CD4-positive, alpha-beta T cell (primary cell): ENCODE measurements at places on chromosomes 7 and 10. TPM values are rescaled to one million over a fixed set of nuclear protein-coding genes. Genes with fewer than 3 reads are reported as not detected.

- DNase-seq: no peak
Measured at GRCh38 chr7:120842121-120842621, 15.8 kb downstream of the TSPAN12 start.

DNA sequence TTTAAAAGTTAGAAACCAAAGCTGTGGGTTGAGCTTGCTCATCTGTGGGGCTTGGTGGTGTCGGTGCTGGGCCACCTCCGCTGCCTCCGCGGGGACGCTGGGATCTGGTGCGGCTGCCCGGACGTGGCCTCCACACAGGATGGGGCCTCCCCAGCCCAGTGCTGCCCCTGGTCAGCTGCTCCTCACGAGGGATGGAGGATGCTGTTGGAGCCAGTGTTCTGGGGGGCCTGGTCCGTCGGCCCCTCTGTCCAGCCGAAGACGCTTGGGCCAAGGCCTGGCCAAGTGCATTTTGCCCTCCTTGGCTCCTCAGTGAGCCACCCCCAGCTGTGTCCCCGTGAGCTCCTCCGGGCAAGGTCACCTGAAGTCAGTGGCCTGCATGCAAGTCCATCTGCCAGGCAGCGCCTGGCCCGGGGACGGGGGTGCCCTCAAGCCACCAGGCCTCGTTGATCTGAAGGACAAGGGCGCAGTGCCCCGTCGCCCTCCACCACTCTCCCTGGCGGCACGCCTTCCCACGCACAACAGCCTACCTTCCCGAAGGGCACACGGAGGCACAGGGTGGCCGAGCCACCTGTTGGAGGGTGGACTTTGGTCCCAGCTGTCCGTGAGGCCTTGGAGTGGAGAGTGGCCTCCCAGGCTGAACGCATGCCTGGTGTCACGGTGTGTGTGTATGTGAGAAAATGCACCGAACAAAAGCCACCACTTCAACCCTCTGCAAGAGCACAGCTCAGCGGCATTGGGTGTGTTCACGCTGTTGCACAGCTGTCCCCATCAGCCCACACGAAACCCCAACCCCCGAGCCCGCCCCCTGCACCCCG lies 27.3 kb downstream of the KNDC1 start:
- DNase-seq: no peak

DNA sequence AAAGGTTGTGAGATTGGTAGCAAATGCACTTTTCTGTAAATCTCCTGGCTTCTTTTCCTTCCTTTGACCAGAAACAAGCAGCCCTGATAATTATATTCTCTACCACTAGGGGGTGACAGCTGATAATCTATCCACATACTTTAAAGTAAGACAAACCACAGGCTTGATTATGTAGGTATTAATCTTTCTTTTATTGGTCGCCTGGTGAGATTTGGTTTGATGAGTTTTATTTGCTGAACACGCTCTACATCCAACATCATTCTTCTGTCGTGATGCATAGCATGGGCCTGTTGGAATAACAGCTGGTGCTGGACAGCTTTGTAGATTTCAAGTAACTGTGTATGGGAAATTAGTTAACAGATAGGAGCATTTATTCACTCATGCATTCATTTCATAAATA lies 63.5 kb downstream of the ZNF365 start:
- peak; percentile 9 for DNase-seq

DNA sequence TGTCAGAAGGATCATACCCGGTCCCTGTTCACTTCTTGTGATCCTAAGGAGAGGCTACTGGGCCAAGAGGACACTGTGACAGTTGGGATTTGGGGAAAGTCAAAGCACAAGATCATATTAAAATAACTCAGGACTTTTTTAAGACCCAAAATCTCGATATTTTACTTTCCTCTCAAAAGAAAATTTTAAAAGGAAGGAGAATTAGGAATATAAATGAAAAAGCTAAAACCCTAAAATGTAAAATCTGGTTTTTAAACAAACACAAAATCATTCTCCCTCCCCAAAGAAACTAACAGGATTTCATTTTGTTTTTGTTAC lies 36.4 kb downstream of the ALOX5 start:
- DNase-seq: no peak

GRCh38 chr10:88107296-88108097 lies 244.1 kb downstream of the PTEN start:
- no peak for DNase-seq

The KAZALD1 gene
- not detected for total RNA-seq

The CALHM1 gene
- not detected for total RNA-seq

GRCh38 chr10:96833220-96834001 lies 1.3 kb downstream of the LCOR start:
- no peak for DNase-seq

DNA sequence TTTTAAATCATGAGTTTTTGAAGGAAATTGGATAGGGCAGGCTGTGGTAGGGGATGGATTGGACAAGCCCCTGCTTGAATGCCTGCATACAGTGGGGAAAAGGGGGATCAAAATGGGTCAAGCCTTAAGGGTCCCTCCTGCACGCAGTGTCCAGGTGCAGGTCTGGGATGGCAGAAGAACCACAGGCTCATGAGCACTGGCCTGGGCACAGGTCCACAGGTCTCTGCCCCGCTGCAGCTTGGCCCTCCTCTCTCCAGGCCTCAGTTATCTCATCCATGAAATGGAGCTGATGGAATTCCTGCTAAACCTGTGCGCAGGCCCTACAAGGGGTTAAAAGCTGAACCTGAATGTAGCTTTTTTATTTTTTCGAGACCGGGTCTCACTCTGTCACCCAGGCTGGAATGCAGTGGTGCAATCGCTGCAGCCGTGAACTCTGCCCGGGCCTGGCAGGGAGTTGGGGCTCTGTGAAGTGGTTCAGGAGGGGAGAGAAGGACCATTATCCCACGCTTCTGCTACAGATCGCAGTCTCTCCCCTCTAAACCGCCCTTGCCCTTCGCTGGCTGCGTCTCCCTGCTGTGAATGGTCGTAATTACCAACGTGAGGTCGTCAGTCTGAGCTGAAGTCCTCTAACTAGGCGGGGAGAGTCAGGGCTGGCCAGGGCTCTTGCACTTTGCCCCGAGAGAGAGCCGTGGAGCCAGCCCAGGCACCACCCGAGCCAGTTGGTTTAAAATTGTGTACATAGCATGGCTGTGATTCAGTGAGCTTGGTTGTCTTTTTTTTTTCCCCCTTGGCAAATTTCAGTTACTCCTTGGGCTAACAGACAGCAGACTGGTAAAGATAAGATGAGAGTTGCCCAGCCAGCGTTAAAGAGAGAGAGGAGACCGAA lies 77.5 kb upstream of the GTF2I start:
- DNase-seq: no peak

DNA sequence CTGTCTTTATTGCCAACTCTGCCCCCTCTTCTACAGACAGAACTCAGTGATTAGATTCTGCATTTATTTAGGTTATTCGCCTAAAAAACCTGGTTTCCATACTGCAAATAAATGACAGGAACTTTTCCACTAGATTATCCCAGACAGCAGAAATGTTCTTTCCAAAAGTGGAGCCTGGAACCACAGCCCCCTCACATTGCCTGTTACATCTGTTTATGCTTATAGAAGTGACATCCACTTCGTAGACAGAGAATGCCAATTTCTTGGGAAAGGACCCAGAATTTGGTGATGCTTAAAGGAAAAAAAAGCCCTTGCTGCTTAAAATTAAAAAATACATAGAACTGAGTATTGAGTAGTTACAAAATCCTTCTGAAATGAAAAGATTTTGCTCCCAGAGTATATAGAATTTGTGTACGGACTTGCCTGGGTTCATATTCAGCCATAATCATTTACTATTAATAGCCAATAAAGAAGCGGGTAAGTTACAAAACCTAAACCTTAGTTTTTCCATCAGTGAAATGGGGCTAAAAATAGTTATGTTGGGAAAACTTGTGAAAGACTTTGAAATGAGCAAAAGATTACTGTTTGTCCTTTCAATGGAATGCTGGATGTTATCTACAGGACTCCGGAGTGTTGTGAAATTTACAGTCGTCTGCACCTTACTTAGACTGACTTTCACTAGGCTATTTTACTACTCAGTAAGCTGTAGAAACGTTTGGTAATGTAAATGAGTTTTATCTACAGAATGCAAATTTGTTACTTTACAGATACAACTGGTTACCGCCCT lies 1.1 kb upstream of the PPP1R9A start:
- no peak for DNase-seq

DNA sequence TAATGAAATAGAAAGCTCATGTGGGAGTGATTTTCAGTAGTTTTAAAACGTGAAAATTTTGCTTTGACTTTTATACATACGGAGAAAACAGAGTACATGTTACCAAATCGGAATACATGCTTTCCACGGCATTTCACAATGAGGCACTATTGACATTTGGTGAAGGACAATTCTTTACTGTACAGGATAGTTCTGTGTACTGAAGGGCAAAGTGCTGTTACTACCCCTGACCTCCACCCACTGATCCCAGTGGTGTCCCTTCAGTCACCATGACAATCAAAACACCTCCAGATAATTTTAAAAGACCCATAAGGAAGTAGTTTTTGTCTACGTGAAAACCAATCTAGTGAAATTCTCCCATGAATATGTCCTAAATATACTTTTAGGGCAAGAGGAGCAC lies 33.1 kb upstream of the ANK3 start:
- no peak for DNase-seq

- DNase-seq: no peak
Measured at GRCh38 chr10:33102071-33102470, 144.0 kb upstream of the ITGB1 start.

- DNase-seq: no peak
Measured at GRCh38 chr10:62017491-62017870, 116.0 kb downstream of the ARID5B start.

The SCART1 gene
- 5.2 TPM for total RNA-seq

- no peak for DNase-seq
Measured at GRCh38 chr10:66058594-66058993, 867.2 kb upstream of the LRRTM3 start.

DNA sequence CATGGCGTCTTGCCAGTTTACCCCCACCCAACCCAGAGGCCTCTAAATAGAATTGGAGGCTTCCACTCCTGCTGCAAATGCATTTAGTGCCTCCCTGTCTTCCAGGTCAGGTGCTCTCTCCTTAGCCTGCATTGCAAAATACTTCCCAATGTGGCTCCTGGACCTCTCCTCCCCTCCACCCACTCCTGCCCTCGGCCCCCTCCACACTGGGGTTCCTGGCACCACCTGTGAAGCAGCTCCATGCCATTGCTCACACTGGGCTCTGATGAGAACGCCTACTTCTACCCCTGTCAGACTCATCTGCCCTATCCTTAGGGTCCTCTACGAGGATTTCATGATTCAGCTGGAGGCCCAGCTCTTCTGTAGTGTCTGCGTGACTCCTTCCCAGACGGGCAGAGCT lies 37.4 kb downstream of the C10orf120 start:
- no peak for DNase-seq

DNA sequence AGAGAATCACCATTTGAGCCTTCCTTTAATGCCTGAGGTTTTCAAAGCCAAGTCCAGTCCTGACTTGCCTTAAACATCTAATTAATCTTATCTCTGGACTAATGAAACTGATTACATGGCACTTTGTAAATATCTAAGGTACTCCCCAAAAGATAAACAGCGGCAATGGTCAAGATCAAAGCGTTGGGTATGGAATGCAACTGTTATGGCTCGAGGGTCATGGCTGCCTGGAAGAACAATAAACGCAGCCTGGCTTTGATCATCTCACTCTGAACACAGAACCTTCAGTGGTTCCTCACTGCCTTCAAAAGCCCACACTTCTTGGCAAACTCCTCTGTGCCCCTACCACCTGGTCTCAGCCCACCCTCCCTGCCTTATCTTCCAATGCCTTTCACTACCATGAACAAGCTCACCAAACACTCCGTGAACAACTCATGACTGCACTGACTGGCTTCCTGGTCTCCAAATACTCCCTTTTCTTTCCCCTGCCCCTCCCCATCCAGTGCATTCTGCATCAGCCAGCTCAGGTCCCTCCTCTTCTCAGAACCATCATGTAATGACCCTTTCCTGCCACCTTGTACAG lies 150.2 kb upstream of the NFE2L3 start:
- DNase-seq: no peak
